Activated CD4-positive, CD25-positive, alpha-beta regulatory T cell (primary cell): ENCODE measurements at places on chromosomes 11 and 22.

DNA sequence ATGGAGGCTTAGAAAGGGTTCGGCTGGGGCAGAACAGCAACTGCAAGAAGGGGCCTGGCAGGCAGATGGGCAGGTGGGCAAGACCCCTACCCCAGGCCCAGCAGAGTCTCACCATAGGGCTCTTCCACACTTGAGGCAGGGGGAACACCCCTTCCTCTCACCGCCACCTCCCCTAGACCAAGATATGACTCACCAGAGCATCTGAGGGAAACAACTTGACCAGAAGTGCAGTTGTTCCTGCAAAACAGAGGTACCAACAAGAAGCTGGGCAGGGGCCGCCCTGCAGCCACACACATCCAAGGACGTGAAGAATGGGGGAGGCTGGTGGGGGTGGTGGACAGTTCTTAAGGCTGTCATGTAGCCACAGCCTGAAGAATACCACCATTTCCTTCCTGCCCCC, 10.9 kb downstream of the TMPRSS5 start:
- DNase-seq, result no peak

DNA sequence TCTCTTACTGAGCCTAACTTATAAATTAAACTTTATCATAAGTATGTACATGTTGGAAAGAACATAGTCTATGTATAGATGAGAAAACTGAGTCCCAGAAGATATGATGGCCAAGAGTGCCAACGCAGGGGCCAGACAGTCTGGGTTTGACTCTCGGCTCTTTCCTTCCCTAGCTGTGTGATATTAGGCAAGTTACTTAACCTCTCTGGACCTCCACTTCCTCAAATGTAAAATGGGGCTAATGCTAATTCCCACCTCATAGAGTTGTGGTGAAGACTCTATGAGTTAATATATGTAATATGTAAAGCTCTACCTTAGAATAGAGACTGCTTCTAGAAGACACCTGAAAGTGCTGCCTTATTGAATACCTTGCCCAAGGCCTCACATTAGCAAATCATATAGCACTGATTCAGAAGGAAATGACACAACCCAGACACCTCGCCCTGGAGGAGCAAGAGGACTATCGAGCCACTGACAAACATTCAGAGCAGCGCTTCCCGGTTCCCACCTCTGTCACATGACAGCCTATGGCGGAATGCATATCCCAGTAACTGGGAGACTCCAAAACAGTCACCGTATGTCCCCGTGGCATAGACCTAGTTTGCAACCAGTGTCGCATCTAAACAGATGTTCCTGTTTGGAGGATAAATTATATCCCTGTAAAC, 11.3 kb upstream of the CCDC86 start:
- no peak for DNase-seq

DNA sequence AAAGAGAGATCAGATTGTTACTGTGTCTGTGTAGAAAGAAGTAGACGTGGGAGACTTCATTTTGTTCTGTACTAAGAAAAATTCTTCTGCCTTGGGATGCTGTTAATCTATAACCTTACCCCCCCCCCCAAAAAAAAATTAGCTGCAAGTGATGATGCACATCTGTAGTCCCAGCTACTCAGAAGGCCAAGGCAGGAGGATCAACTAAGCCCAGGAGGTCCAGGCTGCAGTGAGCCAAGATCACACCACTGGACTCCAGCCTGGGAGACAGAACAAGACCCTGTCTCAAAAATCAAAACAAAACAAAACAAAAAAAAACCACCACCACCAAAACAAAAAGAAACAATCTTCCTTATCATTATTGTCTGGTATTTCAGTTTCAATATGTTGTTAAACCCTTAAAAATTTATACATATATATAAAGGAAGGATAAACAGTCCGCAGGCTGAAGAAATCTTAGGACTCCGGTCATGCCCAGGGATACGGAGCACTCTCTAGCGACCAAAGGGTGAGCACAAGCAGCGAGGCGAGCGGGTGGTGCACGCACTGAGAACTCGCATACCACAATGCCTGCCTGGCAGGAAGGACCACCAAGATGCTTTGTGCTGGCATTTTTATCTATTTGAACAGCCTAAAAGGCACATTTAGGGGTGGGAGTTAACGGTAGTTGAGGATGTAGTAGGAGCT, 6.4 kb downstream of the POLDIP3 start:
- no peak for DNase-seq

GRCh38 chr11:57335023-57335342, 709 bp downstream of the SSRP1 start:
- DNase-seq, result no peak

DNA sequence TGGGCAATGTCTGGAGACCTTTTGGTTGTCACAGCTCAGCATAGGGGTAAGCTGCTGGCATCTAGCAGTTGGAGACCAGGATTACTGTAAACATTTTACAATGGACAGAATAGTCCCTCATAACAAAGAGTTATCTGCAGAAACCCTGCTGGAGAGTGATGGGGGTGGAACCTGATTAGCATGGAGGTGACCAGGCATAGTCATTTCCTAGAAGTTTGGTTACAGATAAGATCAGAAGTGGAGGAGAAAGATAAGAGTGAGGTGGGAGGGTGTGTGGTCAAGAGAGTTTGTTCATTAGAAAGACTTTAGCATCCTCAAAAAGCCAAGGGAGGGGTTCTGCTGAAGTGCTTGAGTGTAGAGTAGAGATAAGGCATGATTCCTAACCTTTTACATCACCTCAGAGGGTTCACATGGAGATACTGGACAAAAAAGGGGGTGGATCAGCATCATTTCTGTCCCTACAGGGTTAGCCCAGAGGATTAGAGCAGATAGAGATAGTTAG, 38.8 kb downstream of the PRDM11 start:
- no peak for DNase-seq

DNA sequence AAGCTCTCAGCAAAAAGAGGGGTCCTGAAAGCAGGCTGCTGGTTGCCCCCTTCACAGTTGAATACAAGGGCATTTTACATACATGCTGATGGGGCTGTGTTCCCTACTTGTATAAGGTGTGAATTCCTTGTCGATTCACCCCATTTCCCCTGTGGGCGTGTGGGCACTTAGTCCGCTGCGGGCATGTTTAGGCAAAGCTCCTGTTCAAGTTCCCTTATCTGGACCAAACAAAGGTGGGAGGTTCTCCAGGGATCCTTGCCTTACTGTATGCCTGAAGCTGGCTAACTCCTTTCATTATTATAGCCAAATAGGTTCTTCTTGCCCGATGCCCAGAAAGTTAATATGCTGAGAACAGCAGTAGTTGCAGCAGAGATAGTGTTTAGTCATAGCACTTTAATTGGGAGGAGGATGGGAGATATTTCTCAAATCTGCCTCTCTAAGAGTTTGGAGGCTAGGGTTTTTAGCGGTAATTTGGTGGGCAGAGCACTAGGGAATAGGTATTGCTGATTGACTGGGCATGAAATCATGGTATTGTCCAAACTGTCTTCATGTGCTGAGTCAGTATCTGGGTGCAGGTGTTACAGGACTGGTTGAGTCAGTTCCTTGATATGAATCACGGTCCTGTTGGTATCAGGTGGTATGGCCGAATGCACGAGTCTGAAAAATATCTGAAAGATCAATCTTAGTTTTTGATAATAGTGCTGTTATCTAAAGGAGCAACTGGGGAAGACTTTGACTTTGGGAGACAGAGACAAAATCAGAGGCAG, 32.7 kb downstream of the METTL15 start:
- DNase-seq, result no peak

DNA sequence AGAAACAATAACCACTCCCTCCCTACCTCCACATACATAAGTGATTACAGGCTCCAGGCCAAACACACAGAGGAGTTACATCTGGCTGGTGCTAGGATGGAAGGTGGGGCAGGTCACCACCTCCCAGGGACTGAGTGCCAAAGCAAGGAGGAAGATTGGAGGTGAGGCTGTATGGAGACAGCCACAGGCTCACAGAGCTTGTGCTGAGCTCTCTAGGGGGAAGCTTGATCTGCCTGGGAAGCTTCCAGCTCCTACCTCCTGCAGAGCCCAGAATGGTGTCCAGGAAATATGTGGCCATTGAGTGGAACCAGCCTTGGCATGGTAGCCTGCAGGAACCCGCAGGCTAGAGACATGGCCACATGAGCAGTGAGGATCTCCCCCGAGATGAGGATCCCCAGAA, 3.6 kb upstream of the MED15 start:
- DNase-seq, result no peak
